GM23248 (cell line): ENCODE measurements at places on chromosomes 1 and 21.

- peak; percentile 96 for DNase-seq
Measured at GRCh38 chr1:17233675-17234320, 15.1 kb upstream of the PADI3 start.

DNA sequence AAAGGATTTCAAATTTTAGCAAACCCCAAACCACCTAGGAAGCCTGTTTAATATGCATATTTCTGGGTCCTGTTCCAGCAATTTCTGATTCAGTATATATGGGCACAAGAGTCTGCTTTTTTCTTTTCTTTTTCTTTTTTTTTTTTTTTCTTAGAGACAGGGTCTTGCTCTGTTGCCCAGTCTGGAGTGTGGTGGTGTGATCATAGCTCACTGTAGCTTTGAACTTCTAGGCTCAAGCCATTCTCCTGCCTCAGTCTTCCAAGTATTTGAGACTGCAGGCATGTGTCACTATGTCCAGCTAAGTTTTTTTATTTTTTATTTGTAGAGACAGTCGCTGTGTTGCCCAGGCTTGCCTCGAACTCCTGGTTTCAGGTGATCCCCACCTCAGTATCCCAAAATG, 34.8 kb downstream of the CCDC18 start:
- no peak for DNase-seq

GRCh38 chr21:20329636-20330035, 668.6 kb upstream of the NCAM2 start:
- no peak for DNase-seq

- peak; percentile 58 for DNase-seq
Measured at GRCh38 chr1:98077691-98078090, 156.9 kb upstream of the DPYD start.

- DNase-seq: no peak
Measured at GRCh38 chr21:44695641-44696040, 1.3 kb upstream of the KRTAP10-12 start.

DNA sequence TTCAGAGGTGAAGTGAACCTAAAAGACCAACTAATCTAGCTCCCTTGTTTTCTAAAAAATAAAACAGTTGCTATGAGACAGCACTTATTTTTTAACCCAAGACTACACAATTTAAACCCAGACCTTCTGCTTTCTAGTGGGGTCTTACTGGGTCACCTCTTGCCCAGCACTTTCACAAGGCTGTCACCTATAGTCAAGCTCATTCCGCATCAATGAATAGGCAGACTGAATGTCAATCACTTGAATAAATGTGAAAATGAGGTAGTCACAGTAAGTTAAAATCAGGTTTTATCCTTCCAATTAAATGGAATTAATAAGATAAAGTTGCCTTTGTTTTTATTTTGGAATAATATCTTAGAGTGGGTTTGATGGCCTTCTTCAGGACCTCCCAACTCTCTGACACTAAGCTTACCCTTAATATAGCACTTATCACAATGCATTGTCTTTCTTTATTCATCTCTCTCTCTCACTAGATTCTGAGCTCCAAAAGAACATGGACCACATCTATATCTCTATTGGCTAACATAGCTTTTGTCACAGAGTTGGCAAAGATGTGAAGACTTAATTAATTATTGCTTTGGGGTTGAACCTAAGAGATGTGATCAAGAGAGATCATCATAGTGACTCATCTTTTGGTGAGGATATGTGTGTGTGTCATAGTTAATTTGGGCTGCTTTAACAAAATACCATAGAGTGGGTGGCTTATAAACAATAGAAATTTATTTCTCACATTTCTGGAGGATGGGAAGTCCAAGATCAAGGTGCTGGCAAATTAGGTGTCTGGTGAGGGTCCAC, 248.7 kb upstream of the DAB1 start:
- no peak for DNase-seq

- peak; percentile 7 for DNase-seq
Measured at GRCh38 chr1:228768355-228769000, 33.2 kb downstream of the RHOU start.

GRCh38 chr1:241598249-241598648, 41.9 kb downstream of the CHML start:
- no peak for DNase-seq

DNA sequence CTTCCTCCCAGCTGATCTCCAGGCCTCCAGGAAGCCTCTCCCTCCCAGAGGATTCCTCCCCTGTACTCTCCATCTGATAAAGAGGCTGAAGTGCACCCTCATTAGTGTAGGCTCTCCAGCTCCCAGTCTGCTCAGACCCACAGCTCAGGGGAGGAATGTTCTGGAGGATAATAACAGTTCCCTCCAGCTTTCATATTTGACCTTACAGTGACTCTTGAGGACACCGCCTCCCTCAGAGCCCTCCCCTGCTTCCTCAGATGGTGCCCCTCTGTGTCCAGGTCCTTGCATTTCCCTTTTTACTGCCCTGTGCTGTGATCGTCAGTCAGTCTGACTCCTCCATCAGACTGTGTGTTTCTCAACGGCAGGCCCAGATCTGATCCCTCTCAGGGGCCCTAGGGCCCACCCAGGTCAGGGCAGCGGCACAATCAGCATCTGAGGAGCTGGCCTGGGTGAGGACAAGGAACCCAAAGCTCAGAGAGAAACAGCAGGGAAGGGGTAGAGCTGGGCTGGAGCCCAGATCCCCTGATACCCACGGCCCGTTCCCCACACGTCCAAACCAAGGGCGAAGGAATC, 1.1 kb upstream of the SHISAL2A start:
- no peak for DNase-seq

DNA sequence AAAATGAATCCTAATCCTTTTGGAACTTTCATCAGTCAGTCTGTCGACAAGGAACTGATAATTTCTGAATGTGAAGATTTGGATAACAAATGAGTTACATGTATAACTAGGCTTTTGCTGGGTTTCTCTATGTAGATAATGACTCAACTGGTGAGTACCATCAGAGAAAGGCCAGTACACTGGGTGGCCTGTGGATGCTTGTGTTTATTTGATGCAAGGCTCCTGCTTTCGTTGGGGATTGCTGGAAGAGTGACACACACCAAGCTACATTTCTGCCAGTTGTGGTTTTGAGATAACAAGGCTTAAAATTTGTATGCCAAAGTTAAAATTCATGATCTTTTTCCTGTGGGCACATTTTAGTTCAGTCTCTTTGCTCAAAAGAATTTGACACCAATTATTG, 115.7 kb upstream of the UBE2U start:
- peak; percentile 83 for DNase-seq

DNA sequence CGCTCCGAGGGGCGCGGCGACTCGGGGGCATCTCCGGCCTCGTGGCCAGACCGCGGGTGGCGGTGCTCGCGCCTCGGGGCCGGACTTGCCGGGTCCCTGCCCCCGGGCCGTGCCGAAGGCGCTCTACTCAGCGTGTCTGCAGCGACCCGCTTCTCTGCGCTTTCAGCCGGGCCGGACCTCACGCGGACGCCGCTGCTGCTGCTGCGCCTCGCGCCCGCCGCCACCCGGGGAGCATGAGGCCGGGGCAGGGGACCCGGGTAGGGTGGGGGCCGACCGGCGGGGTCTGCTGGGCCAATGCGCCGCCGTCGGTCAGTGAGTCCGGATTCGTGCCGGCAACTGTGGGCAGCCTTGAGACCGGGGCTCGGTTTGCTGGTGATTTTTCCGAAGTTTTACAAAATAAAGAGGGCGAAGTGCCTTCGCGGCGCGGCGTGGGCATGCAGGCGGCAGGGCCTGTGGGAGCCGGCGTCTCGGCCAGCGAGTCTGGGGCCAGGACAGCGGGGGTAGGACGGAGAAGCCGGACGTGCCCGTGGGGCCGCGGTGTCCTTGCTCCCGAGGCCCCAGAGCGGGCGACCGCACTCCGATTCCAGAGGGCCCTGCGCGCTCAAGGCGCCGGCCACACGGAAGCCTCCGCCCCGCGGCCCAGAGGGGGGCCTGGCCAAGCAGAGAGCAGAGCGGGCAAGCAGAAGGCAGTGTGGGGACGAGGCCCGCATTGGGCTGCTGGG, 749 bp downstream of the FAM163A start:
- peak; percentile 19 for DNase-seq

GRCh38 chr21:42051788-42052187, 19.3 kb upstream of the UMODL1 start:
- no peak for DNase-seq

- no peak for DNase-seq
Measured at GRCh38 chr1:227086636-227087035, 146.5 kb downstream of the COQ8A start.
